Suppressor macrophage treated with lipopolysaccharide for 1 hour (primary cell): ENCODE measurements at places on chromosomes 2 and 18.

GRCh38 chr2:168096158-168096557, 151.2 kb downstream of the STK39 start:
- no peak for DNase-seq

DNA sequence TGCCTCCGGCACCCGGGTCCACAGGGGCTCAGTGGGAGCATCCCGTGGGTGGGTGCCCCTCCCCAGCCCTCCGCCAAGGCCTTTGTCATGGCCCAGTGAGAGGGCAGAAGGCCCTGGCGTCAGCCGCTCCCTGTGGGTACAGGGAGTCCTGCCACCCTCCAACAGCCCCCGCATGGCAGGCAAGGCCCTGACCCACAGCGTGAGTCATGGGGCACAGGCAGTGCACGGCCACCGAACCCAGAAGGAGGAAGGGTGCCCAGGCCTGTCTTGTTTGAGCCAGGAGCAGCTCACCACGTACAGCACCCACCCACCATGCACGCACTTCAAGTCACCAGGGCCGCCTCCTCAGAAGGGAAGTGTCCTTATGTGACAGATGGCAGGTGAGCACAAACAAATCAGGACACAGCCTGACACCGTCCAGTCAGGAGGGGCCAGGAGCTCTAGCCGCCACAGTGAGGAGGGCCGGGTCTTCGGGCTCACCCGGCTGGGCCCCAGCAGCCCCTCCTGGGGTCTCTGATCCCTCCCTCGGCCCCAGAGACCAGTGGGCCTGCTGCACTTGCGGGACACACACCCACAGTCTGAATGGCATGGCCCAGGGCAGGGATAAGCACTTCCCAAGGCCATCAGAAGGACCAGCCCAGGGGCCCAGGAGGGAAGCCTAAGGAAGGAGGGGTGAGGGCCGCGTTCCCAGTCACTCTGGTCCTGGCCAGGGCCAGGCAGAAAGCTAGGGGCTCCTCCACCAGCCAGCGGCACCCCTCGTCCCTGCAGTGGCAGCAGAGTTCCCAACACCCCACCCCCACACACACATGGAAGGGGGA, 25.8 kb downstream of the BIN1 start:
- peak; percentile 93 for DNase-seq

DNA sequence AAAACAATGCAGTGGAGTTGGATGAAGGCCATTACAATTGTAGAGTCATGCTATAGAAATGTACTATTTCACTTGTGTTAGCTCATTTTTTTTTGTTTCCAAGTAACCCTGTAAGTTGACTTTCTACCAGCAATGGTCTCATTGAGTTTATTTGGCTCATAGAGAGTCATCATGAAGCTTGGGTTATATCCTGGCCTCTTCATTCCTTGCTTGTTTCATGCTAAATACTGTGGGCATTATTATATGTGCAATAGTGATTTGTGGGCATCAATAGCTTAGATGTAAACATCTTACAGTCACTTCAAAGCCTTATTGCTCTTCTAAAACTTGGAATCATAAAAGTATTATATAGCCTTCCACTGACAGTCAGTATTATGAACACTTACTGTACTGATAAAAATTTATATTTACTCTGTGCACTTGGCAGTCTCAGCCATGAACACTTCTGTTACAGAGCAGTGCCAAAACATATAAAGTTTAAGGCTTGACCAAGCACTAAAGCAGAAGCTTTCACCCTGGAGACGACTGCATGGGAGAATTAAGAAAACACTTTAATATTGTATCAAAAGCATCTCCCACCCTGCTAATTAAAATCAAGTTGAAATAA, 751.2 kb downstream of the SATB2 start:
- DNase-seq, result no peak

DNA sequence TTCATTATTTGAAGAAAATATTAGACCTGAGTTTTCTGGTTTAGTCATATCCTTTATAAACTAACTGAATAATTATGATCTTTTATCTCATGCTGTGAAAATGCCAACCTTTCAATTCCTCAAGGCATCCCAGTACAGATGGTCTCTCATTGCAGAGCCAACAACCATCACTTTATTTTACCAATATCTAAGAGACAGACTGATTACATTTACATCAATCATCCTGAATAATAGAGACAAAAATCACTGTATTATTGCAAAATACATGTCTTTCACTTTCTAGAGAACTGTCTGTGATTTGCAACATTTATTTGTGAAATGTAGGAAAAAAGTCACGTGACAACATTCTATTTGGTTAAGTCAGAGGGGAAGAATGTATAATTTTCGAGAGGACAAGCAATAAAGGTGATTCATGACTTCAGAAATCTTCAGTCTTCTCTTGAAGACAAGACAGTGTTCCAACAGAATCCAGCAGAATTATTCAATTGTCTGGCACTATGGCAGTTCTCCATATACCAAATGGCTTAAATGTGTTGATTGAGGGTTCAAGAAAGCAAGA, 503.6 kb upstream of the SYT4 start:
- no peak for DNase-seq

GRCh38 chr2:221635949-221636348, 63.8 kb upstream of the EPHA4 start:
- DNase-seq, result no peak

DNA sequence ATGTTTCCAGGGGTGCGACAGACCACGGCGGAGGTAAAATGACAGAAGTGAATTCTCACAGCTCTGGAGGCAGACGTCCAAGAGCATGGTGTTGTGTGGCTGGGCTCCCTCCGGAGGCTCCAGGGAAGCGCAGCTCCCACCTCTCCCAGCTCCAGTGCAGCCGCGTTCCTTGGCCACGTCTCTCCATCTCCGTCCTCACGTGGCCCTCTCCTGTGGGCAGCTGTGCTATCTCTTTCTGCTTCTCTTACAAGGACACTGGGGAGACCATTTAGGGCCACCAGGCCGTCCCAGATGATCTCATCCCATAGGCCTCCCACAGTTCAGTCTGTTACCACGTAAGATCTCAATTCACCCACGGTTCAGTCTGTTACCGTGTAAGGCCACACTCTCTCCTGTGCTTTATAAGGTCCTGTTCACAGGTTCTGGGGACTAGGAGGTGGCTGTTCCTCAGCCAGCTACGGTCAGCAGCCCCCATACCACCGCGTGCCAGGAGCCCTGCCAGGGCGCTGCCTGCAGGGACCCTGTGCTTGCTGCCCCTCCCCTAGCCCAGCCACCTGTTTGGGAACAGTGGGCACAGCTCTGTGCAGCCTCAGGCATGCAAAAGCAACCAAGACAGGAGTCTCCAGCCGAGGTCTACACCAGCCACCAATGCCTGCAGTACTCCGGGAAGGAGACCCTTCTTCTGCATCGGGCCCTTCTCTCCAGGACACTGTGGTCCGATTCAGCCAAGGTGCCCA, 2.9 kb upstream of the MAB21L4 start:
- DNase-seq, result no peak

DNA sequence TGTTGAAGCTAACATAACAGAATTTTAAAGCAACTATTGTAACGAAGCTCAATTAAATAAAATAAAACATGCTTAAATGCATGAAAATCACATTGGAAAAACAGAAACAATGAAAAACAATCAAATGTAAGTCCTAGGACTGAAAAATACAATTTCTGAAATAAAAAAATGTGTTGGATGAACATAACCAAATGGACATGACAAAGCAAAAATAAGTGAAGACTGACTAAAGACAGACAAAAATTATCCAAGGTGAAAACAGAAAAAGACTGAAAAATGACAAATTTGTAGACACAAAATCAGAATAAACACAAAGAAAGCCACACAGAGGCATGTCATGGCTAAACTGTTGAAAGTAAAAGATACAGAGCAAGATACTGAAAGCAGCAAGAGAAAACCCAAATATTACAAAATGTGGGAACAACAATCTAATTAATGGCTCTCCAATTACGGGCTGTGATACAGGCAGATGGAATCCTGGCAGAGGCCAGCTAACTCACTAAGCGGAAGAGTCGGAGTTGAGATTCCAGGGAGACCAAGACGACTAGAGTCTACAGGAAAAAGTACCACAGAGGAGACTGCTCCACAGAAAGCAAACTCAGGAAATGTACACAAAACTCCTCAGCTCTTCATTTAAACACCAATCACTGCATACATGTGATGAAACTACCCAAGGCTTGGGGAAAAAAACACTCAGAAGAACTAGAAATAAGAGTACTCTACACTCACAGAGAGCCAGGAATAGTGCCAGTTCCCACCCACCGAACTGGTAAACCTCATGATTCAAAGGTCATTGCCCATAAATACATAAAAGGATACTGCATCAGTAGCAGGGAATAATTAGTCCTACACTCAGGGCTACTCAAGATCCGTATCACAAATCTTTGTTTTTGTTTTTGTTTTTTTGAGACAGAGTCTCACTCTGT, 83.6 kb downstream of the ATAD2B start:
- no peak for DNase-seq

GRCh38 chr18:35707674-35708073, 126.1 kb downstream of the GALNT1 start:
- no peak for DNase-seq

GRCh38 chr2:2808551-2809058, 477.5 kb upstream of the MYT1L start:
- DNase-seq, result no peak

DNA sequence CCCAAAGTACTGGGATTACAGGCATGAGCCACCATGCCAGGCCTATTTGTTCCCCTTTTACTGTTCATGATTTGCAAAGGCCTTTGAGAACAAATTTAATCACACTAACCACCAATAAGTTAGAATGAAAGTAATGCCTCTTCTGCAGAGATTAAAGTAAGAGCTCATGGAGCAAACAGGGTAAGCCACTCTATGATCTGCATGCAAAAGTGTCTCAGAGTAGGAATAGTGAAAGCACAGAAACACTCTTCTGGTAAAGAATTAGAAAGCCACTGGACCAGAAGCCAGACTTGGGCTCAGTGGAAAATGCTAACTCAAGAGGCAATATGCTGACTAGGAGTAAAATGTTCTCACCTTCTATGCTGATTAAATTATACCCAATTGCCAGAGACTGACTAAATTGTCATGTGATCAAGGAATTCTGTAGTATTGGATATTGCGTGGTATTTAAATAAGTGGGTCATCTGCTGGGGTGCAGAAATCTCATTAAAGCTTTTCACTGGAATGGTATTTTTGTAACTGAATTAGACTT, 235.3 kb upstream of the ERBB4 start:
- no peak for DNase-seq

DNA sequence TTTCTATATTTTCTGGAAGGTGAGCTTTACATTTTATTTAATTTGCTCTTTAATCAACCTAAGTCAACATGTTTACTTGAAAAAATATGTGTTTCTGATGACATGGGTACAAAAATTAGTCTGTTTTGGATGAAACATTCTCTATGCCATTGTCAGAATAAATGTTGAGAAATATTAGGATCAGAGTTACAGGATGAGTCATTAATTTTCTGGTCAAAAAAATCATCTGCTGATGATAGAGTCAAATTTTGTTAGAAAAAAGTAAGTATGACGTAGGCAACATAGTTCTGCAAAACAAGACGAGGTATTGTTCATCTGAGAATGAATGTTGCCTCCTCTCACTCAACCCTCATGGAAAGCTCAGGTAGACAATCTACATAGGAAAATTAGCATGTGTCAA, 107.6 kb upstream of the CAVIN2 start:
- DNase-seq, result peak; percentile 47

DNA sequence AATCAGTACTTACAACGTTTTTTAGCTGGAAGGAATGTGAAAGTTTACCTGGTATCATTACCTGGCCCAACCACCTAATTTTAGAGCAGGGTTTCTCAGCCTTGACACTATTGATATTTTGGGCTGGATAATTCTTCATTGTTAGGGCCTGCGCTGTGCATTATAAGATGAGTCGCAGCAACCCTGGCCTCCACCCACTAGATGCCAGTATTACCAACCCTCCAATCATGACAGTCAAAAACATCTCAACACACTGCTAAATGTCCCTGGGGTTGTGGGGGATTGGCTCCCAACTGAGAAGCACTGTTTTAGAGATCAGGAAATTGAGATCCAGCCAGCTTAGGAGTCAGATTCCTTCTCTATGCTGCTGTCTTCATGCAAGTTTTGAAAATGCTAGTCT, 265.3 kb upstream of the TCF4 start:
- DNase-seq, result no peak

DNA sequence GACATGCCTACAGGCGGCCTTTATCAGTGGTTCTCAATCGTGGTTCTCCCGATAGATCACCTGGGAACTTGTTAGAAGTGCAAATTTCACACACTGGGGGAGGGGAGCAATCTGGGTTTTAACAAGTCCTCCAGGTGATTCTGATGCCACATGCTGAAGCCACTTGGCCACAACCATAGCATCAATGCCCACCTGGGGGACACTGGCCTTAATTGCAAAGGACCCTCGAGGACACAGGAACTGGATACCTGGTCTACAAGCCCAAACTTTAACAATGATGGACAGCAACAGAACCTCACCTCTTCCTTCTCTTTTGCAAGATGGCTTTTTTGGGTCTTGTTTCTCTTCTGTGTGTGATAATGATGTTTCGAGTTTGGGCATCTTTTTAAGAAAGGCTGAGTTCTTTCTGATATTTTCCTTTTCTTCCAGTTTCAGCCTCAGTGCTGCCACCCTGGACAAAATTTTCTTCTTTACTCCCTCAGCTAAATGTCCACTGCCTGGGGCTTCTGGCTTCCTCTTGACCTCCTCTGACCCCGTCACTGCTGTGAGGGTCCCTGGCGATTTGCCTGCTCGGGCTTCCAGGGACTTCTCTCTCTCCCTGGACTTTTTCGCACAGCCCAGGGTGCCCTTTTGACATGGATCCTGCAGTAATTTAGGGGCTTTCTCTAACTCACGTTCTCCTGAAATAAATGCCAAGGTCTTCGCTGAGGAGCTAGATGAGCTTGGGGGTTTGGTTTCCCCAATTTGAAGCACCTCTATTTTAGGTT, 94.2 kb downstream of the ALPK2 start:
- DNase-seq, result peak; percentile 36

GRCh38 chr18:49023271-49023937, 72.6 kb upstream of the SMAD7 start:
- no peak for DNase-seq

GRCh38 chr2:224749136-224749535, 33.0 kb upstream of the CCDC195 start:
- DNase-seq, result no peak

DNA sequence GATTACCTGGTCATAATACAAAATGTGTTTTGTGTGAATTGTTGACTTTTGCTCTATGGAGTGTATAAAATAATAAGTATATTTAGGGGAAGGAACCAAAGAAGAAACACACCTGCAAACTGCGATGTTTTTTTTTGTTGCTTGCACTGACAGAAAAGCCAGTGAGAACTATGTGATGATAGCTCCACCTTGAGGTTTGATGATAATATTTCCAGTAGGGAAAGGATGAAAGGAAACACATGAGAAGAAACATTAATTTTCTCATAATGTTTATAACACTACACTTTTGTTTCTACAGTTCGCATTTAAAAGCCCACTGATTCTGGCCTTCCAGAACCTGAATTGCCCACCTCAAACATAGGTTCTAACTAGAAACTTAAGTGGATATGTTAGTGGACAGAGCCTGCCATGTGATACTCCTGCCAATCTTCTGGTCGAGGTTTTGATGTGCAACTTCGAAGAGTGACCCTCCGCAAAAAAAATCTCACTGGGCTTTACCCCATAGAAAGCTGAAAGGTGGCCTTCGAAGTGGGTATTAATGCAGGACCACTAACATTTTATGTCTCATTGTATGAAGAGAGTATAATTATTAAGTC, 476.4 kb upstream of the SPHKAP start:
- peak; percentile 7 for DNase-seq

GRCh38 chr2:46847185-46847710, 68.4 kb downstream of the MCFD2 start:
- no peak for DNase-seq

GRCh38 chr2:226891780-226892590, 56.1 kb downstream of the RHBDD1 start:
- no peak for DNase-seq

GRCh38 chr2:221106241-221106640, 465.9 kb downstream of the EPHA4 start:
- DNase-seq, result no peak
